ENCODE measurements at places on chromosomes 11 and 22.

DNA sequence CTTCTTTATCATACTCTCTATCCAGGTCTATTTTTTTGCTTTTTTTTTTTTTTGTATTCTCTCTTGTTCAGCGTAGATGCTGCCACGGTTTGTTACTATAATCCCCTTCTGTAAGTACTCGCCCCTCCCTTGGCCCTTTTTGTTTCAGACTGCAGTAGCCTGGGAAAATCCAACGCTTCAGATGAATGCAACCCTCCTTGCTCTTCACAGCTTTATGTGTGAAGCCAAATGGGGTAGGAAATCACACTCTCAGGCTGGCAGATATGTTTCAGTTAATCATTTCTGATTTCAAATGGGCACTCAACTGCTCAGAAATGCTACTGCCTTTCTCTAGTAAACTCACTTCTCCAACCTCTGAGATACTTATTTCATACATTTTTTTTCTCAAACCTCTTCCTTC, 149.1 kb downstream of the LARGE1 start:
- DNase-seq, result no peak

DNA sequence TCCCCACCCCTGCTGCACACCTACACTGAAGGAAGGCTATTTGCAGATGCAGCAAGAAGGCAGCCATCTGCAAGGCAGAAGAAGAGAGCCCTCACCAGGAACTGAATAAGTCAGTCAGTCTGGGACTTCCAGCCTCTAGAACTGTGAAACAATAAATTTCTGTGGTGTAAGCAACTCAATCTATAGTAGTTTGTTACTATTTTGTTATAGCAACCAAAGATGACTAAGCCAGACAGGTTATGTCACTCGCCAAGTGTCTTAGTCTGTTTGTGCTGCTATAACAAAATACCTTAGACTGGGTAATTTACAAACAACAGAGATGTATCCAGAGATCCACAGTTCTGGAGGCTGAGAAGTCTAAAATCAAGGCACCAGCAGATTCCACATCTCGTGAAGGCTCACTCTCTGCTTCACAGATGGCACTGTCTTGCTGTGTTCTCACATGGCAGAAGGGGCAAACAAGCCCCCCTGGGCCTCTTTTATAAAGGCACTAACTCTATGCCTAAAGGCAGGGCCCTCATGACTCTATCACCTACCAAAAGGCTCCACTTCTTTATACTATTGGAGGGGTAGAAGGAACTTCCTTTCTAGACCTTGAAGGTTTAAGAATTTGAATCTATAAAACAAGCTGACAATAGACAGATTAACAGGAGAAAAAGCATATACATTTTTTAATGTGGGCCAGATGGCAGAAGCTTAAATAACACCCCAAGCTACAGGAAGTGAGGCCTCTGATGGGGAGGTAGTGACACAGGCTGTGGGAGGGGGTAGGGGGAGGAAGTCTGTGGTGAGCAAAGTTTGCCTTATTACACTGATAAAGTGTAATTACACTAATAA, 12.3 kb downstream of the APOL6 start:
- peak; percentile 66 for DNase-seq

DNA sequence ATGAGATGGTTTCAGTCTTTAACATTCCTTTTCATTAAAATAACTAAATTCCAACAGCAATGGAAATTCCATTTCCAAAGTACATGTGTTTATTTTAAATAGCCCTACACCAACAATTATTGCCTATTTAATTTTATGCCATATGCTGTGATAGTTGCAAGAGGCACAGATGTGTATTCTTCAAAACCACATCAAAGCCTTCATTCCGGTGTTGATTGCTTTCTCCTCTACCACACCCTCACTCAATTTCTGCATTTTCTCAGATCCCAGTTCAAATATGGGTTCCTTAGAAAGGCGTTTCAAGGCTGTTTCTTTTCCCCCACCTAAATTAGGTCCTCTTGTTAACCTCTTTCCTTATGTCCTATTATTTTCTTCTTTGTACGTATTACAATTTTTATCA, 6.0 kb upstream of the HSD17B12 start:
- DNase-seq, result no peak

DNA sequence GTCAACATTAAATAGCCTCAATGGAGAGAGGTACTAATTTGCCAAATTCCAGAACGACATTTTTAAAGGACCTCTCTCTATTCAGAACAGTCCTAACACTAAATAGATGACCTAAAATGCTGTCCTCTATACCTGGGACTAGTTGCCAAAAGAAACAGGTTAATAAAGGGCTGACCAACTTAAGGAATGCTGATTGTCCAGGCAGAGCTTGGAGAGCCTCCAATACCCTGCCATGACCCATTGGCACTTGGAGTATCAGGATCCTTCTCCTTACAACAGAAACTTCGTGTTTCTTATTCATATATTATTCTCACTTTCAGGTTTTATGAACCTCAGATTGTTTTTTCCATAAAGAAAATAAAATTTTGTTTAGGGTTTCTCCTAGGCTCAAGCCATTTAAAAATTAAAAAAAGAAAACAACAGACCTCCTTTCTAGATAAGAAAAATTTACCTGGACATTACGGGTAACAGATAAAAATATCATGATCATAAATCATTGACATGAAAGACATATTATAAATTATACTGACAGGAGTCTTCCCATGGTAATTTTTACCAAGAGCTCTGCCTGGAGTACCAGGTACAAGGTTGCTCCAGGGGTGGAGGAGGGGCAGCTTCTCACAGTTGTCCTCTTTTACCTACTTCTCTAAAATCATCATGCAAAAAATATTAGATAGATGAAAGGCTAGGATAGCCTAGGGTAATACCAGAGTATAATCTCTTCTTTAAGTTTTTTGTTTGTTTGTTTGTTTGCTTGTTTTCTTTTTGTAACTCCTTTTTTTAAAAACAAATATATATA, 2.0 kb downstream of the LRRC4C start:
- DNase-seq, result no peak

- DNase-seq, result no peak
Measured at GRCh38 chr11:88604260-88604659, 266.7 kb upstream of the CTSC start.

DNA sequence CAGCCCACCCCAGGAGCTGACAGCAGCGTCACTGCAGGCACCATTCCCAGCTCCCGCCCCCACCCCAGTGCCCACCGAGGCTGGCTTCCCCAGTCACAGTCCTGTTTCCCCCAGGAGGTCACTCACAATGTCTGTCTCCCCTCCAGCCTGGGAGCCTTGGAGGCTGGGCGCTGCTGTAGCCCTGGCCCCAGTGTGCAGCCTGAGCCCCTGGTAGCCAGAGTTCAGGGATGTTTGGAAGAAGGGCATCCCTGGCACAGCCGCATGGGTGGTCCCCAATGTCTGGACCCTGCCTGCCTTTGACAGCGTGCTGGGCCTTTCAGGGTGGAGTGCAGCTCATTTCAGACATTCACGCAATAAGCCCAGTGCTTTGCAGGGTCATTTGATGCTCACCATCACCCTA, 4.3 kb downstream of the CAPN5 start:
- DNase-seq, result no peak

GRCh38 chr11:120512739-120513435, 1.3 kb downstream of the GRIK4 start:
- DNase-seq, result no peak

- no peak for DNase-seq
Measured at GRCh38 chr11:91981995-91982394, 242.6 kb upstream of the FAT3 start.

- DNase-seq, result no peak
Measured at GRCh38 chr11:100354736-100355135, 332.4 kb upstream of the ARHGAP42 start.

GRCh38 chr11:110445437-110445836, 15.7 kb downstream of the FDX1 start:
- no peak for DNase-seq

DNA sequence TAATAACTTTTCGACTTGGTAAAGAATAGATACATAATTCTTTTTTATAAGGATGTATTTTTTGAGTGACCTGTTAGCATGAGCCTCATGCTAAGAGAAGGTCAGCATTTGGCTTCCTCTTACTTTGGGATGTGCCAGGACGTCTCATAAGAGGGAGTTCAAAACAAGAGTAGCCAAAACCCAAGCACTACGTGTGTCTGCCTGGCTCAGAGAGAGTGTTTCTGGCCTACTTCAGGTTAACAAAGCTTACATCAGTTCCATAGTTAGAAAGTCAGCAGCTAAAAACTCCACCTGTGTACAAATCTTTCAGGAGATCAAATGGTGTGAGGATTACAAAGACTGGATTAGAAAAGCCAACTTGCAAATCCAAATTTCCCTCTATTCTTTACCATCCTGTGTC, 13.9 kb downstream of the SNX19 start:
- no peak for DNase-seq

DNA sequence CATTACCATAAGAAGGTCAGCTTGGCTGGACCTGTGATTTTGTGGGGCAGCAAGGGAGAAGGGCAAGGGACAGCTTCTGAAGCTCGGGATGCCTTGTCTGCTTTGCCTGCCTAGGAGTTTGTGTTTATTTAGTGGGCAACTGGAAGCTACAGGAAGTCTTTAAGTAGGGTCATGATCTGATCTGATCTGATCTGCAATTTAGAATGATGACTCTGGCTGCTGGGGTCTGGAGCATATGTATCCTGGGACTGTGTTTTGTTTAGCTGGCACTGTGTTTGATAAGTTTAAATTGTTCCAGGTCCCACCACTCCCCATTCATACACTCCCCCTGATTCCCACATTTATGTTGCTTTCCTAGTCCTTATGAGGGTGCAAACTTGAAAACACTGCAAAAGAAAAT, 47.7 kb upstream of the HTATIP2 start:
- no peak for DNase-seq

- peak; percentile 57 for DNase-seq
Measured at GRCh38 chr22:26679003-26679629, 21.7 kb downstream of the MIAT start.

DNA sequence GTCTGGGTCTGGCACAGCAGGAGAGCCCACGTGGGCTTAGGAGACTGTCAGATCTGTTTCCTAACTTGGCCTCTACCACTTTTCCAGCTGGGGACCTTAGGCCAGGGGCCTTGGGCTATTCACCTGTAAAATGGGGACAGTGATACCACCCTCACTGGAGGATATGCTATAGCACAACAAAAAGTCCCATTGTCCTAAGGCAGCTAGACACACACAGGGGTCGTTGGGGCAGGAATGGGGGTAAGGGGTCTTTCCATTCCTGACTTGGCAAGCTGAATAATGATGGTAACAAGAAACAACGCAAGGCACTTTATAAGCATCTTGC, 2.6 kb upstream of the SH3BP1 start:
- no peak for DNase-seq

GRCh38 chr11:43930868-43931716, 11.3 kb upstream of the C11orf96 start:
- no peak for DNase-seq

DNA sequence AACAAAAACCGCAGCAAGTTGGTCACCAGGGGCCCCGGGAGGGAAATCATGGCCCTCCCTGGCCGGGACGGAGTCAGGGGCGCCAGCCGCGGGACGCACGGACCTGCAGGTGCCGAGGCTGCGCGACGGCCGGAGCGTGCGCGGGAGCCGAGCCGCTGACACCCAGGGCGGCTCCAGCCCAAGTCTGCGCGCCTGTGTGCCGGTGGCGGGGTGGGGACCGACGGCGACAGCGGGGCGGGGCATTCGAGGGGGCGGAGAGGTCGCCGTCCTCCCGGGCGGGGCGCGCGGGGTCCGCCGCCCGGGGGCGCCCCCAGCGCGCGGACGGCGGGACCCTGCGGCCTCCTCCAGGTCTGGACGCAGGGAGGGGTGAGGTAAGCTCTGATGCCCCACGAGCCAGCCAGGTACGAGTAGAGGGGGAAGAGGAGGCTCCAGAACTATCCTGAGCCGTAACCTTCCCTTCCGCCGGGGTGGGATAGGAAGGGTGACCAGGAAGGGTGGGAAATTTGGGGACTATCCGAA, at the start of gene ESAM:
TSS of gene ESAM (minus strand) at position 186 of the 519 bp plus-strand sequence. CDS start at position 50, 136 bp downstream.
- peak; percentile 47 for DNase-seq

- DNase-seq, result no peak
Measured at GRCh38 chr11:47400768-47401279, 7.6 kb upstream of the SLC39A13 start.

- no peak for DNase-seq
Measured at GRCh38 chr11:96318399-96318798, 24.6 kb downstream of the MAML2 start.

GRCh38 chr22:35348026-35348590, 32.8 kb upstream of the HMOX1 start:
- no peak for DNase-seq

DNA sequence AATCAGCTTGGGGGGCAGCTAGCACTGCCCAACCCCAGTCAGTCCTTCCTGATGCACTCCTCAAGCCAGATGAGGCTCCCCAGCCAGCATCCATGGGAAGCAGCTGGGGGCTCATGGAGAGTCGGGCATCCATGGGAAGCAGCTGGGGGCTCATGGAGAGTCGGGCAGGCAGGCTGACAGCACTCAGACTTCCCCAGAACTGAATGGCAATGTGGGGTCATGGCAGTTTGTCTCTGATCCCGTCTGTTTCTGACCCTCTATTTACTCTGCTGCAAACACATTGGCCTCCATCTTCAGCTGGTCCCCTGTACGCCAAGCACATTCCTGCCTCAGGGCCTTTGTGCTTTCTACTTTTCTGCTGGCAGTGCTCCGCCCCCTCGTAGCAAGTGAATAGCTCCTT, 314.8 kb downstream of the NTM start:
- DNase-seq, result no peak

GRCh38 chr11:4181782-4182721, 87.5 kb downstream of the RRM1 start:
- DNase-seq, result no peak

GRCh38 chr22:37643225-37643847, 3.9 kb downstream of the SH3BP1 start:
- DNase-seq, result peak; percentile 77

GRCh38 chr22:27475548-27475897, 326.0 kb downstream of the MN1 start:
- no peak for DNase-seq

- no peak for DNase-seq
Measured at GRCh38 chr22:39558254-39558727, 12.3 kb upstream of the CACNA1I start.

DNA sequence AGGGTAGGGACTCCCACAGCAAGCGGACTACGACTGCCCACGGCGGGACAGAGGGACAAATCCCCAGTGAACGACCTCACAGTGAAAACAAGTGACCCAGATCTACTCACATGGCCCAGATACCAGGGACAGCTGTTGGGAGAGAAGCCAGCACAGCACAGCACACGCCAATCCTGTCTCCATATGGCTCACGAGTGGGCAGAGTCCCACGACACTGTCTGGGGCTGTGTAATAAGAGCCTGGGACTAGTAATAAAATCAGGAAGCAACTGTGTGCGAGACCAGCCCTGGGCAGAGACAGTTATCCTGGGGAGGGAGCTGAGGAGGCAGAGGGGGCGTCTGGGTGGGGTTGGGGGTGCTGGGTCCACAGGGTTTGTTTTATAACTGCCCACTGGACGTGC, 385.0 kb downstream of the CTTN start:
- no peak for DNase-seq
